DMS153 (cell line): ENCODE measurements at places on chromosomes 5 and 9.

GRCh38 chr9:2085716-2086115 lies 70.6 kb downstream of the SMARCA2 start:
- no peak for DNase-seq

GRCh38 chr9:123373946-123374345 lies 17.9 kb downstream of the CRB2 start:
- no peak for DNase-seq

GRCh38 chr5:111401906-111402305 lies 110.4 kb downstream of the STARD4 start:
- no peak for DNase-seq

GRCh38 chr5:168844922-168845296 lies 265.7 kb upstream of the PANK3 start:
- DNase-seq = no peak

DNA sequence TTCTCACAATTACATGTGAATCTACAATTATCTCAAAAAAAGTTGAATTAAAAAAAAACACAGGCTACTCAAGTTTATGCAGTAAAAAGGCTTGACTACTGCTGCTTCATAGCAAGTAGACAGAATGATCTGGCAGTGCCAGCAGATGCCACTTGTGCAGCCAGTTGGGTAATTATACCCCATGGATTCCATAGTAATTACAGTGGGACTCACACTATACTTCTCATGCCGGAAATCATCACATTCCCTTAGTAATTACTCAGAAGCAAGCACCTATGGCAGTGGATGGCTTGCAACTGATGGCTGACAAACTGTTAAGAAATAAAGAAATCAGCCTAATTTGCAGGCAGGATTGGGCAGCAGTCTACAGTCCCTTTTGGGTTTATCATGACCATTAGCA lies 463.2 kb upstream of the KLF4 start:
- no peak for DNase-seq

GRCh38 chr5:78738693-78739300 lies 90.2 kb upstream of the LHFPL2 start:
- DNase-seq = no peak

DNA sequence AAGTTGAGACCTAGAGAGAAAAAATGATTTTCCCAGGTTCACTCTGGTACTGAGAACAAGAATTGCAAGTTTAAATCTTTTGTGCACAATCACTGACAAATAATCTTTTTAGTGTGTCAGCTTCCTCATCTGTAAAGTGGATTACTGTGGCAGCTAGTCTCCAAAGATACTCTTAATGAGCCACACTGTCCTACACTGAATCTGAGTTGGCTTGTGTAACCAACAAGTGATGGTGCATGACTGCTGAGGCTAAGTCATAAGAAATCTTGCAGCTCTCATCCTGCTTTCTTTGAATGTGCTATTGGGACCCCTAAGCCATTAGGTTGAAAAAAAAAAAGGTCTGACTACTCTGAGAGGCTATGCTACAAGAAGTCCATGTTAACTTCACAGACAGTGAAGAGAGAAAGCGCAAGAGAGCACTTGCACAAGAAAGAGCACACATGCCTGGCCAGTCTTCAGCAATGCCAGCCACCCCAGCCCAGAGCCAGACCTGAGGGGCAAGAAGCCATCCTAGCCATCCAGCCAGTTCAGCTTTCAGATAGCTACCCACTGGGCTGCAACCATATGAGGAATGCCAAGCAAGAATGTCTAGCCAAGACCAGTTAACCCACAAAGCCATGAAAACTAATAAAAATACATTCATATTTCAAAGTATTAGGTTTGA lies 419.4 kb downstream of the RAB3C start:
- no peak for DNase-seq

DNA sequence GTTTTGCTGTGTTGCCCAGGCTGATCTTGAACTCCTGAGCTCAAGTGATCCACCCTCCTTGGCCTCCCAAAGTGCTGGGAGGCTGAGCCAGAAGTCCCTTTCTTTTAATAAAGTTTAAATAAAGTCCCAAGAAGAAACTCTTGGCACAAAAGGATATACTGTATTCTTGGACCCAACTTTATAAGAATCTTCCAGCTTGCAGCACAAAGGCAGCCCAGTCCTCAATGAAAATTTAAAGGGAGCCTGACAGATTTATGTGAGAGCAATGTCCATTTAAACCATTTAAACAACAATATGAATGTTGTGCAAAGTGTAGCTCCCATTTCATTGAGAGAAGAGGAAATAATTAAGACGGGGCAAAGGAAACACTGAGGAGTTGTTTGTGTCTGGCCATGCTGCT lies 217.0 kb downstream of the DOCK8 start:
- DNase-seq = no peak

DNA sequence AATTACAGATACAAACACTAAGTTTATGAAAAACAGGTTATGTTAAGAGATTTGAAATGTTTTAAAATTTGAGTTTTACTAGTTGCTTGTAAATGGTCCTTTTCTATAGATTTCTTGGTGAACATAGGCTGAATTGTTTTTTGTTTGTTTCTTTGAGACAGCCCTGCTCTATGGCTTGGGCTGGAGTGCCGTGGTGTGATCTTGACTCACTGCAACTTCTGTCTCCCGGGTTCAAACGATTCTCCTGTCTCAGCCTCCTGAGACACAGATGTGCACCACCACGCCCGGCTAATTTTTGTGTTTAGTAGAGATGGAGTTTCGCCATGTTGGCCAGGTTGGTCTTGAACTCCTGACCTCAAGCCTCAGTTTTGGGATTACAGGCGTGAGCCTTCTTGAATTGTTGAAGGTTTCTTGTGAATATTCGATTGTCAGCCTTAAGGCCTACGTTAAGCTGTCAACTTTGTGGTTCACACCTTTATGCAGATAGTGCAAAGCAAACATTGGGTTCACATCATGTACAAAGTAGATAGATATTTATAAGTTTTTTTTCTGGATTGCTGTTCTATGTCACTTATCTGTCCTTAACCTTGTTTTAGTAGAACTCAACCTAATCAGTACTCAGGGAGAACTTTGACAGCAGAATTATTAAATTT lies 26.2 kb downstream of the UHRF2 start:
- no peak for DNase-seq

DNA sequence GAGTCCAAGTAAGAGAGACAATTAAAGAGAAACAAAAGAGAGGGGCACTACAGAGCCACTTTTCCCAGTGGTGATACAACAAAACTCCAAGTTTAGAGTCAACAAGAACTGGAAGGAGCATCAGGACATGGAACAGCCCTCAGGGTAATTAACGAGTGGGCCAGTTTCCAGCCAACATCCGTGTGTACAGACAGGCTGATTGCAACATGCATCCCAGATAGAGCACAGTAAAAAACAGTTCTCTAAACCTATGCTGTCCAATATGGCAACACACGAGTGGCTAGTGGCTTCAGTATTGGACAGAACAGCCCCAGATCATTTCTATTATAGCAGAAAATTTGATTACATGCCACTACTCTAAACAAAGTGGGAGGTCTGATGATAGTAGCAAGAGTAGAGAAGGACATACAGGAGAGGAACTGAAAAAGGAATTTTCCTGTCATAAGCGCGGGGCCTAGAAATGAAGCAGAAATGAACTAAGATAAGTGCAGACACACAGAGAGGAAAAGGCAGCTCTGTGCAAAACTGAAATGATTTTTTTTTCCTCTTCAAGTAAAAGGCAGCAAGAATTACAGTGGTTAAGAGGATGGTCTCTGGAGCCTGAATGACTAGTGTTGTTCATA lies 175.6 kb upstream of the CCNG1 start:
- DNase-seq = no peak

DNA sequence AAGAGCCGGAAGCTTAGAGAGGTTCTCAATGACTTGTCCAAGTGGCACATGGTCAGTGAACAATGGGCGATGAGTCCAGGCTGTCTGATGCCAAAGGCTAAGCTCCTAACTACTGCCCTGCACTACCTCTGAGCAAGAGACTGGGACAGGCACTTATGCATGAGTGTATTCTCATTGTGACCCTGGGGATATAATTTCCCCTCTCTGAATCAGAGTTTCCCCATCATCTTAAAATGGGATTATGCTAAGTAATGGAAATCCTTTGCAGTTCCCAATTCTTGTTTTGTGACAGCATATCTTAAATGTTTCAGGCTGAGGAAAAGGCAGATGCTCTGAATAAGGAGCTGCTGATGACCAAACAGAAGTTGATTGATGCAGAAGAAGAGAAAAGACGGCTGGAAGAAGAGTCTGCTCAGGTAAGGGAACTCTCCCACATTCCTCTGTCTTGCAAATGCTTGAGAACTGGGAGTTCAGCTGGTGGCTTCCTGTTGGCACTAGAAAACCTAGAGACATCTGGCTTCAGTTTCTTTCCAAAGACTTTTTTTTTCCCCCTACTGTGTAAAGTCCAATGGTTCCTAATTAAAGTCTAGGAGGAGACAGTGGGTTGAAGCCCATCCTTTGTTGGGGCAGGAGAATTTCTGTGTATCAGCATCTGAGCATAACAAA lies 64.1 kb downstream of the GPR21 start:
- no peak for DNase-seq

DNA sequence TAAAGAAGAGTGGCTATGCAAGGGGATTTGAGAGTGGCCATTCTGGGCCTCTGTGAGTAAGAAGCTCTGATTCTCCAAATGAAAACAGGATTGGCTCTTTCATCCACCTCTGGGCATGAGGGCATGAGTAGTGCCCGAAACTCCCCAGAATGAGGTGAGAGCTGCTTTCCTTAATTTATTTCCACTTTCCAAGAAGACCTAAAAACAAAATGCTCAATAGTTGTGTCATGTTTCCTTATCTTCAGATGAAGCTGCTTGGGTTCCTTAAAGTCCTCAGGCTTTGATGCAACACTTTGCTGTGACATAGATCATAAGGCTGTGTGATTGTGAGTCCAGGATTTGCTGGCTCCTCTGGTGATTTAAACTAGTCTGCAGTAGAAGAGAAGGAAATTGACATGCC lies 3.1 kb upstream of the ZCCHC10 start:
- no peak for DNase-seq

- DNase-seq = no peak
These were observed 276.9 kb downstream of the OSTF1 start for GRCh38 chr9:75365196-75365595.

GRCh38 chr5:53362521-53362941 lies 117.9 kb upstream of the FST start:
- DNase-seq = no peak

DNA sequence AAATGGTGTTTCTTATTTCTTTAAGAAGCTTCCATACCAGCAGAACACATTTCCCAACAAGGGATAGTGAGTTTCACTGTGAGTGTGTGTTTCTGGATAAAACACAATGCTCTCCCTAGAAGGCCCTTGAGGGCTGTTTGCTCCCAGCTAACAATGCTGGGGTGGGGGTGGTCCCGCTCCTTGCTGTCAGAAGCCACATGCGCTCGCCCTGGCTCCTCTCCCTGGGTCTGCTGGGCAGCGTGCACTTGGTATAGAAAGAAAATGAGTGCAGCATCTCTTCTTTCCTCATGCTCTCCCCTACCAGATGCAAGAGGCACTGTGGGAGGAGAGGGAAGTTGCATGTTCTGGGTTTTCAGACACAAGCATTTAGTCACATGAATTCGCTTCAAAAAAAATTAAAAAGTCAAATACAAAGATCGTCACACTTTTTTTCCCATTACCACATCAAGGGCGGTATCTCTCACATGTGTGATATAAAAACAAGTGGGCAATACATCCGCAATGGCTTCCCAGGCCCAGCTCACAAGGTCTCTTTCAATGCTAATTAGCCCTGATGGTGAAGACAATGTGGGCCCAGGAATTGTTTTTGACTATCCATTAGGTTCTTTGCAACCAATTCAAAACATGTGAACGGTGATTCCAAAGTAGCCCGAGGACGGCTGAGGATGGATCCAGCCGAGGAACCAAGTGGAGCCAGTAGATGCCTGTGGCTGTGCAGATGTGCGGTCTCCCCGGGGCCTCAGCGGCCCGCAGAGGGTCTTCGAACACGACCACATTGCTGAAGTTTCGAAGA lies 603.6 kb downstream of the IRX1 start:
- DNase-seq = no peak

DNA sequence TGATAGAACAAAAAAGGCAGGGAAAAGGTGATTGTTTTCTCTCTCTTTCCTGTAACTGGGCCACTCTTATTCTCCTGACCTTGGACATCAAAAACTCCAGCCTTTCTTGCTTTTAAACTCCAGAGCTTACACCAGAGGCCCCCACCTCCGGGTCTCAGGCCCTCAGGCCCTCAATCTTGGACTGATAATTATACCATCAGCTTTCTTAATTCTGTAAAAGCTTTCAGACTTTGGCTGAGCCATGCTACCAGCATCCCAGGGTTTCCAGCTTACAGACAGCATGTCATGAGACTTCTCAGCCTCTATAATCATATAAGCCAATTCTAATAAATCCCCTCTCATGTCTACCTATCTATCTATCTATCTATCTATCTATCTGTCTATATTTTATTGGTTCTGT lies 137.7 kb downstream of the SNX18 start:
- DNase-seq = no peak

DNA sequence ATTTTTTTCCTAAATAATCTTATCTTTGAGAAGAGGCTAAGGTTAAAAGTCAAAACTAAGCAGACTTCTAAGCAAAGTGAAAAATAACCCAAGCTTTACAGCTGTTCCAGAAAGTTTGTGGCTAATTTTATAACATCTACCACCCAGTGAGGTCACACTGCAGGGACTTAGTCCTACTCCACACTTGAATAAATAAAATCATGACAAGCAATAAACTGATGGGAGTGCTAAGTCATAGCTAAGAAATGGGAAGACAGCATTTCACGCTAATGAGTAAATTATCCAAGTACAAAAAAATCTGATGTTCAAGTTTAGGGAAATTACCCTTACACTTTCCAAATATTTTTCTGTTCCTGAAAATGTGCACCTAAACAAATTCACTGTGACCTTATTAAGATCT lies 47.7 kb downstream of the ZNF608 start:
- no peak for DNase-seq

GRCh38 chr5:176882567-176882903 lies 16.6 kb downstream of the HK3 start:
- DNase-seq = no peak

GRCh38 chr5:180130876-180131740 lies 59.5 kb upstream of the RNF130 start:
- DNase-seq = no peak

DNA sequence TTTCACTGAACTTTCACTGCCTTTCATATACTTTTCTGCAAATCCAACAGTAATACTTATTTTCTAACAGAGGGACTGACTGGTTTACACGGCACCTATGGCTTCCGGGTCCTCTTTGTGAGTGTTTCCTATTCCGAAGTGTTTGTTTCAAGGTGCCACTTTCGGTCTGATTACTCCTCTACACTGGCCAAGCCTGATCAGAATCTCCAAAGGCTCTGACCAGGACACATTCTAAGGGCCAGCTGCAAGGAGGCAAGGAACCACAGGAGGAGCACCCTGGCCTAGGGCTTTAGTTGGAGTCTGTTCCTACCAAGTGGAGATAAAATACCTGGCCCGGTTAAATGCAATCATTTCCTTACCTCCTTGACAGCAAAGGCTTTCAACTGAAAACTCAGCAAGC lies 132.1 kb downstream of the GLIS3 start:
- no peak for DNase-seq

DNA sequence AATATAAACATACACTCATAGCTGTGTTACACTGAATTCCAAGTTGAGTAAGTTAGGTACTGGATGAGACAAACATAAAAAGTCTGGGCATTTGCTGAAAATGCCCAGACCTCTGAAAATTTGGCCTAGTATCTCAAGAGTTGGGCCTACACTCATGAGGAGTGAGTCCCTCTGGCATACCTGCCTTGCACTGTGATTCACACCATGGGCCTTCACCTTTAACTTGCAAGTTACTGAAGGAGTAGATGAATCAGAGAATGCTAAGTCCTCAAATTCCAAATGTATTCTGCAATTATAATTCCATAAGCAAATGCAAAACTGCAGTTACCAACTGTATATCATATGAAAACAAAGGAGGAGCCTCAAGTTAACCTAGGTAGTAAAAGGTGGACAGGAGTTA lies 32.3 kb upstream of the C9orf40 start:
- no peak for DNase-seq
